Body of pancreas (tissue), 4 donors: ENCODE measurements at places on chromosomes 11 and 22. TPM values are rescaled to one million over a fixed set of nuclear protein-coding genes. Genes with fewer than 3 reads are reported as not detected.

- no peak for DNase-seq
These were observed 1.9 kb downstream of the OR52K1 start for GRCh38 chr11:4484310-4484709.

DNA sequence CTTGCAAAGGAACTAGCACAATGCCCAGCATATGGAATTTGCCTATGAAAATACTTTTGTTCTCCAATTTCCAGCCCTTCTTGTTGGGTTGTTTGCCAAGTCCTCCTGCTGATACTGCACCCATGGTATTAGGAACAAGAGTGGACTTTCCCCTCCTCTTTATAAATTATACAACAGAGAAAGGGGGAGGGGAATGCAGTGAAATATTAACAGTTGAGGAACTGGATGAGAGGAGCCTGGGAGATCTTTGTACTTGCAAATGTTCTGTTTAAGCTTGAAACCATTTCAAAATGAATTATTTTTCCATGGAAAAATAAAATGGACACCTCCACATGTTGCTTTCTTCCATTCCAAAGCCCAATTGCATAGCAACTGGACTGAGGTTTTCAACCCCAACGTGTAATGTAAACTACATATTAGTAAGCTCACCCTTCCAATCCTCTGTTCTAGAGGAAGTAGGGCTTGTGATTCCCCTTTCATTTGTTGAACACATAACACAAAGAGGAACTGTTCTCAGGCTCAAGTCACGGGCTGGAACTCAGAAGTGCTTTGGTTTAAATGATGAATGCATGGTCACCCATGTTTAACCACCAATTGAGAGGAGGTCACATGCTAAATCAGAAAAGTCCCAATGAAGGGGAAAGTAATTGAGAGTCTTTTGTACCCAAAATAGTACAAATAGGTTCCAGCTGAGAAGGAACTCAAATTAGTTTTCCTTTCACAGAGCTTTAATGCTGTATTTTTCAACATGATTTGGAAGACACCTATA lies 66.2 kb upstream of the ZC3H12C start:
- DNase-seq, result no peak

DNA sequence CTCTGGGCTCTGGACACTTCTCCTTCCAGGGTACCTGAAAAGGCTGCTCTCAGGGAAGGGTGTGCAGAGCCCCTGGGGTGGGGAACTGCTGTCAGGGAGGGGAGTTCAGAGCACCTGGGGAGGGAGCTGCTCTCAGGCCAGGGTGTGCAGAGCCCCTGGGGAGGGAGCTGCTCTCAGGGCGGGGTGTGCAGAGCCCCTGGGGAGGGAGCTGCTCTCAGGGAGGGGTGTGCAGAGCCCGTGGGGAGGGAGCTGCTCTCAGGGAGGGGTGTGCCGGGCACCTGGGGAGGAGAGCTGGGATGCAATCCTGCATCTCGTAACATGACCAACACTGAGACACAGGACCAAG lies 764.2 kb downstream of the BRD1 start:
- DNase-seq, result no peak

GRCh38 chr11:7967097-7967496 lies 1.9 kb upstream of the NLRP10 start:
- no peak for DNase-seq

GRCh38 chr11:94020777-94021481 lies at the start of gene HEPHL1:
Gene HEPHL1 (plus strand): TSS chr11:94021354. CDS start chr11:94021369, 15 bp downstream.
- DNase-seq, result no peak

- DNase-seq, result peak; percentile 69
These were observed 4.5 kb upstream of the TIMP3 start for GRCh38 chr22:32796865-32797573.

DNA sequence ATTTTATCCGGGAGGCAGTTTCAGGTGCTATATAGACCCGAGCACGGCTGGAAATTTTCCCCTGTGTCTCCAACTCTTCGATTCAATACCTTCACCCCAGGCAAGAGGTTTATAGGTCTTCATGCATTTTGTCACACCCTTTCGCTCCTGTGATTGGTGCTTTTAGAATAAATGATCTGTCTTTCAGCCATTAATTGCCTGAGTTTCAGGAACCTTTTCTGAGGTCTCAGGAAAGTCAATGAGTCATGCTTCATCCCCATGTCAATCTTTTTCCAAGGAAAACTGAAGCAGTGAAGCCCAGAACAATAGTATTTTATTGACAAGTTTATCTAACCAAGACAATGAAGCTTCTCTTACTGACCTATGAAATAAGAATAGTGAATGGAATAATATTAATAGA lies 29.9 kb downstream of the FAM181B start:
- DNase-seq, result no peak

- DNase-seq, result no peak
These were observed 76.9 kb upstream of the EED start for GRCh38 chr11:86167499-86168164.

DNA sequence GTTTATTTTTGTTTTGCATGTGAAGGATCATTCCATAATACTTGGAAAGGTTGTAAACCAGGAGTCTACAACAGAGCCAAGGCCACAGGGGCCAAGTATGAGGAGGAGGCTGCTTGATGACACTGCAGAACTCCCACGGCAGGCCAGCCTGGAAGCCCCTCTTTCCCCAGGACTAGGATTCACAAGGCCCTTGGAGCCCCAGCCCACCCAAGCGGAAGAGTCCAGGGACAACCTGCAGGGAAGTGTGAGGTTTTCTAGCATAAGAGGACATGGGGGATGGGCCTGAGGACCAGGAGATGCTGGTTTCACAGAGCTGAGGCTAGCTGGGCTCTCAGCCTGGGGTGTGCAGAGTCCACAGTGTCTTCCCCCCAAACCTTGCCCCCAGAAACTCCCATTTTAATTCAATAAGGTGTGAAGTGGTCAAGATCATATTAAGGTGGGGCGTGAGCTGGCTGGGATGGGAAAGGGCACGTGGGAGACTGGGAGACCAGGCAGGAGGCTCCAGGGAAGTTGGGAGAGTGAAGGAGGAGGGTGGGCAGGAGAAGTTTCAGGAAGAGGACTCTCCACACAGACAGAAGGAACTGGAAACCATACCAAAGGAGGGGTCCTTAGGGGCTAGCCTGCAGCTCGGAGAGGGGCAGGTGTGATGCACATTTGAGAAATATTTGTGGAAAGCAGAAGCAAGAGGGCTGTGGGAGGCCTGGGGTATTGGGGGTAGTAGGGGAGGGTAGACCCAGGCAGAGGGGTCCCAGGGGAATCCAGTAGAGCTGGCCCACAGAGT lies 12.4 kb downstream of the GNAZ start:
- DNase-seq, result no peak

- DNase-seq, result no peak
These were observed 70.5 kb downstream of the DKK3 start for GRCh38 chr11:11937957-11938356.

DNA sequence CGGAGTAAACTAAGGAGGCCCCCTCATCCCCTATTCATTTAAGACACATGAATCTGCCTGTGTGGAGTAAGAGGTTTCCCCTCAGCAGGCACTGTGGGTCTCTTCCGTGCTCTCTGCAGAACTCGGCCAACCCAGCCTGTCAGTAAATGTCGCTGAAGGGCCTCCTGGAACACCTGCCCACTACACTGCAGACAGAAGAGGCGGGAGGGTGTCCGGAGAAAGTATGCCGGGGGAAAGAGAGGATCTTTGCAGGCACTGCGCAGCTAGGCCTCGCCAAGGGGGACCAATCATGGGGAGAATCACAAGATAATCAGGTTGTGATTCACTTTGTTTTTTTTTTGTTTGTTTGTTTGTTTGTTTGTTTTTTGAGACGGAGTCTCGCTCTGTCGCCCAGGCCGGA lies 110.8 kb downstream of the MORC2 start:
- DNase-seq, result no peak

GRCh38 chr11:120365512-120365911 lies 29.3 kb downstream of the ARHGEF12 start:
- DNase-seq, result no peak

GRCh38 chr11:27385245-27385644 lies 22.2 kb upstream of the CCDC34 start:
- no peak for DNase-seq

DNA sequence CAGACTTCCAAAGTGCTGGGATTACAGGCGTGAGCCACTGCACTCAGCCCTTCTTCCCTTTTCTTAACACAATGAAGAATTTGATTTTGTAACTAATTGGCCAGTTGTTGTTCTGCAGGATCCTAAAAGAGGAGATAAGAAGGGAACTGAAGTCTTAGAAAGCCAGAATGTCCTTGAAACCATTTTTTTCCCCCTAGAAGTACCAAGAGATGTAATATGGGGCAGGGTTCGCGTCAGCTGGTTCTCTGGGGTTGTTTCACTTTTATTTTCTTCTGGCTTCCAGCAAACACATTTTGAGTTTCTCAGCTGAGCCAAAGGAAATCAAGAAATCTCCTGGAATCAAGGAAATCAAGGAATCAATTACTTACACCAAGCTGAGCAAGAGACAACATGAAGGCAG lies 7.6 kb upstream of the NUCB2 start:
- no peak for DNase-seq

Gene CALCB
- total RNA-seq, result 11.5 TPM

Gene OVOL1
- 0.78 TPM for total RNA-seq

Gene OR2AT4
- not detected for total RNA-seq

Gene LRP5
- total RNA-seq, result 63.6 TPM

Gene SCO2
- not detected for total RNA-seq

Gene C11orf97
- total RNA-seq, result not detected

Gene RIBC2
- not detected for total RNA-seq

Gene RIMBP3C
- under 0.01 TPM for total RNA-seq
